Esophagus squamous epithelium (tissue), 5 donors: ENCODE measurements at places on chromosomes 5 and 9.

GRCh38 chr9:72675586-72675985 lies 154.2 kb downstream of the TMC1 start:
- DNase-seq, result no peak

DNA sequence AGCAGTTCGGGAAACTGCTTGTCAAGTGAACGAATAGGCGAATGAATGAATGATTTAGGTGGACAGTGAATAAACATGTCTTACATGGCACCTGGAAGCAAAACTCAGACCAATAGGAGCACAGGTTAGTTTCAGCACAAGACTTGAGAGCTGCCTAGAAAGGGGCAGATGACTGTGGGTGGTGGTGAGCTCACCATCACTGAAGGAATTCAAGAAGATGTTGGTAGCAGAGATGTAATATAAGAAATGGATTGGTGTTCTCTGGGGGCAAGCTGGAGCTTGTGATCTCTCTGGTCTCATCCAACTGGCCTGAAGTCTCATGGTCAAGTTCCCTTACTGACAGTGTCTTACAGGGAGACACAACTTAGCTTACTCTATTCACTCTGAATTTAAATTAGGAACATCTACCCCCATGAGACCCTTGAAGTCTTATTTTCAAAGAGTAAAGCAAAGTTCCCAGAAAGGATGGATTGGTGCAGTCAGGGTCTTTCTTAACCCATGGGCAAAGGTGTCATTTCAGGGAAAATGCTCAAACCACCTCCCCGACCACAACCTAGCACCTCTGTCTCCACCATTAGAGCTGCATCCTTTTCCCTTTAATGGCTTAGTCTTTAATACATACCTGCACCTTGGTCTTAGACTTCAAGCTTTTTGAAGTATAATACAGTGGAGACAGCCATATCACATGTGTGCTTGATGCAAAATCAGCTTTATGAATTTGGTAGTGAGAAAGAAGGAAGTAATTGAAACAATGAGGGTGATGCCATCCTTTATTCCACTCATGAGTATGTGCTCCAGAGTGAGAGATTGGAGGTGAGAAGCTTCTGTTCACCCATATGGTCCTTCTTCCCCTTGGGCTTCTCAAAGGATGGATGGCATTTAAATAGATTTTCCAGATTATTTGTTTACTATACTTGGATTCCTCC lies 5.1 kb downstream of the LCP2 start:
- DNase-seq, result no peak

DNA sequence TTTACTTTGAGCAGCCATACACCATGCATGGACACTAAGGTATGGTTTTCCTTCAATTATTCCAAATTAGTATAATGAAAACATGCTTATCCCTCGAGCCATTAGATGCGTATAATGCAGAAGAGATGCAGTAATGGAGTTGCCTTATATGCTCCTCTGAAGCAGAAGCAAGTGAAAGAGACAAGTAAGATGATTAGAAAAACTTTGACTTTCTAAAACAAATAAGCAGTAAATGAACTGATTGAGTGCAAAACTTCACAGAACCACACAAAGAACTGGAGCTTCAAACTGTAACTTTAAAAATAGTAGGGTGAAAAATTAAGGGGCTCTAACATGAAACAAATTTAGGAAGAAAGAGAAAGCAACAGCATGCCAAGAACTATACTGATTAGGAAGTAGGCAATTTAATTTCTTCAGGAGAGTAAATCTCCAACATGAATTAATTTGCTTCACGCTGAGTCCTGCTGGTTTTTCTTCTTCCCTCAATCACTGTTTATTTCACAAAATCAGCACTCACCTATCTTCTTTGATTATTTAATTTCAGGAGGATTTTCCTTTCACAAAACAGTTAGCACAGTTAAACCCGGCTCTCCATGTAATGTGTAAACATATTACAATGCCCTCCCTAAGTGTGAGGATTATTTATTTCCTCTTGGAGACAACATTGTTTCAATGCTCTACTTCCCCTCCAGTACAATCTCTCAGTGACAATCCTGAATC lies 90.3 kb upstream of the PAM start:
- DNase-seq, result no peak

GRCh38 chr5:150787656-150788055 lies 9.1 kb downstream of the SMIM3 start:
- no peak for DNase-seq

- DNase-seq, result no peak
Observed at GRCh38 chr9:124000161-124000783, 11.3 kb upstream of the LHX2 start.

- DNase-seq, result no peak
Observed at GRCh38 chr5:177473443-177474001, at the start of gene DBN1. Gene DBN1, minus strand, starts transcription at chr5:177473634. Its CDS starts 113 bp downstream, at chr5:177473521.

- peak; percentile 15 for DNase-seq
Observed at GRCh38 chr5:119435436-119436132, 16.7 kb upstream of the HSD17B4 start.

- no peak for DNase-seq
Observed at GRCh38 chr9:112295174-112295573, 38.2 kb downstream of the PTBP3 start.

DNA sequence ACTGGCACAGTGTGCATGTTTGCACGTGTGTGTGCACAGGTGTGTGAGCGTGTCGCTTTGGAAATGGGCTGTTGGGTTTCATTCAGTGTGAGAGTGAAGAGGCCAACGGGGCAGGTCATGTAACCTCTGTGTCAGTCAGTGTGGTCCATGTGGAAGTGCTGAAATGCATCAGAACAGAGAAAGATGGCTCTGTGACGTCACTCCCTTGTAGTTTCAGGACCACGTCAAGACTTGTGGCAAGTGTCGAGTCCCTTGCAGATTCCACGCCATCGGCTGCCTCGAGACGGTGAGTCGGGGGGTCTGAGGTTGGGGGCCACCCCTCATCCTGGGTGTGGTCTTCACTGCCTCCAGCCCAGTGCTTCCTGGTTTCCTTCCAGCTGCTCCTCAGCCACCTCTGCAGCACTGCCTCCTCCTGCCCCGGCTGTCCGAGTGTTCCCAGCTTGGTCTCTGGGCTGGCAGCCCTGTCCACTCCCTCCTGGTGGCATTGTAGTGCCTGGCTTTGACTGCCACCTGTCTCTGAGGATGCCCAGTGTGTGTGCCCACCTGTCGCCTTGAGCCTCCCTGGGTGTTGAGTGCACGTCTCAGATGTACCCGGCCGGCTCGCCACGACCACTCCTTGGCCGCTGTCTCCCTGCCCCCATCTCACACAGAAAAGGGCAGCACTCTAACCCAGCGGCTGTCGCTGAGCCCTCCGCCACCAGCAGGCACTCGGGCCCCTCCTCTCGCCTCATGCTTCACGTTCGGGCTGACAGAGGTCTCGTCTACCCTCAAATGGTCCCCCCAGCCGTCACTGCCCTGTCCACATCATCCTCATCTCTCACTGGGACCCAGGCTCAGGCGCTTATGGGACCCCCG lies 28.0 kb downstream of the FBXW5 start:
- no peak for DNase-seq

DNA sequence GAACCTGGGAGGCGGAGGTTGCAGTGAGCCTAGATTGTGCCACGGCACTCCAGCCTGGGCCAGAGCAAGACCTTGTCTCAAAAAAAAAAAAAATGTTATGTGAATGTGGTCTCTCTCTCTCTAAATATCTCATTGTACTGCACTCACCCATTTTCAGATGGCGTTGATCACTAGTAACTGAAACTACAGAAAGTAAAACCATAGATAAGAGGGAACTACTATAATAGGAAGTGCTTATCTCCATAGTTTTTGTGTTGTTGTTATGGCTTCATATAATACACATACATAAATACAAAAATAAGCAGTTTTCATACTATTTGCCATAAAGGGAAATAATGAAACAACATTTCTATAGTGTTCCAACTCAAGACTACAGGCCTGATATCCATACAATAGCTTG lies 9.1 kb downstream of the IL31RA start:
- DNase-seq, result no peak

DNA sequence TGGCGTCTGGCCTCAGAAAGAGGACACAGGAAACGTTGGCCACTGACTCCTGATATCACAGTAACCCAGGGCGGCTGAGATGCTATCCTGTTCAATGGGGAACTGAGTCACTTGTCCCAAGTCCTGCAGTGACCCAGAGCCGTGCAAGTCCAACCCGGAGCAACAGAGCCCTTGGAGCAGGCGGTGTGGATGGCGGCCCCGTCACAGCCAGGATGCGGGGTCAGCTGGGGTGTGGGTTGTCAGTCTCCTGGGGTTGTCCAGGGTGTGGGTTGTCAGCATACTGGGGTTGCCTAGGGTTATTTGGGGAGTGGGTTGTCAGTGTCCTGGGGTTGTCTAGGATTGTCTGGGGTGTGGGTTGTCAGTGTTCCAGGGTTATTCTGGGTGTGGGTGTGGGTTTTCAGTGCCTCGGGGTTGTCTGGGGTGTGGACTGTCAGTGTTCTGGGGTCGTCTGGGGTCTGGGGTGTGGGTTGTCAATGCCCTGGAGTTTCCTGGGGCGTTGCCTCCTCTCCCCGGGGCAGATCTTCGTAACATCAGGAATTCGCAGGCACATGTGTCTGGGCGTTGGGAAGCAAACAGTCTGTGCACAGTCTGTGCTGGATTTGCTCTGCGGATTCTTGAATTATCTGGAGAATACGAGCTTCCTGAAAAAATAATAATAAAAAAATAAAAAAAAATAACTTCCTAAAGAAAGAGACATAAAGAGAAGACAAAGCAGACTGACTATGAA lies 257.5 kb downstream of the PARP8 start:
- DNase-seq, result no peak

- no peak for DNase-seq
Observed at GRCh38 chr5:69170495-69170894, 3.5 kb downstream of the CCNB1 start.

GRCh38 chr5:37722236-37723161 lies 117.3 kb downstream of the GDNF start:
- DNase-seq, result no peak

- DNase-seq, result no peak
Observed at GRCh38 chr5:125461641-125462072, 715.2 kb upstream of the ZNF608 start.

GRCh38 chr5:41154491-41154890 lies 58.8 kb downstream of the C6 start:
- DNase-seq, result no peak

DNA sequence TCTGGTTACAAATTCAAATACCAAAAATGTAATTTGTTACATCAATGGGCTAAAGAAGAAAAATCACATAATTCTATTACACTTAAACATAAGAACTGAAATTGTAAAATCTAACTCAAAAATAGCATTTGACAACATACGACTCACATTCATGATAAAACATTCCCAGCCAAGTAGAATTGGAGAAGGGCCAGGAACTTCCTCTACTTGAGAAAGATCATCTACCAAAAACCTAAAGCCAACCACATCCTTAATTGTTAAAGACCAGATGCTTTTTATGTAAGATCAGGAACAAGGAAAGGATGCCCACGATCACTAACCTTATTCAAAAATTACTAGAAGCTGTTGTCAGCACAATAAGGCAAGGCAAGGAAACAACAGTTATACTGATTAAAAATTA lies 1819.8 kb upstream of the C9orf72 start:
- no peak for DNase-seq

DNA sequence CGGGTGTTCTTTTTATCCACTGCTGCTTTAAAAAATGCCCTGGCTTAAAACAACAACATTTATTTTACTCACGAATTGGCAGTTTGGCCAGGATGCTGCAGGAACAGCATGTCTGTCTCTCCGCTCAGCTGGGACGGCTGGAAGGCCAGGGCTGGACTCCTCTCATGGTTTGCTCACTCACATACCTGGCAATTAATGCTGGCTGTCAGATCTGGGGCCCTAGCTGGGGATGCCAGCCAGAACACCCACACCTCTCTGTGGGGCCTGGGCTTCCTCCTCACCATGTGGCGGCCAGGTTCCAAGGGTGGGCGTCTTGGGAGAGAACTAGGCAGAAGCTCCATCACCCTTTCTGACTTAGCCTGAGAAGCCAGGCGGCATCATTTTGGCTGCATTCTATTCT lies 189.1 kb upstream of the IL12B start:
- DNase-seq, result no peak

DNA sequence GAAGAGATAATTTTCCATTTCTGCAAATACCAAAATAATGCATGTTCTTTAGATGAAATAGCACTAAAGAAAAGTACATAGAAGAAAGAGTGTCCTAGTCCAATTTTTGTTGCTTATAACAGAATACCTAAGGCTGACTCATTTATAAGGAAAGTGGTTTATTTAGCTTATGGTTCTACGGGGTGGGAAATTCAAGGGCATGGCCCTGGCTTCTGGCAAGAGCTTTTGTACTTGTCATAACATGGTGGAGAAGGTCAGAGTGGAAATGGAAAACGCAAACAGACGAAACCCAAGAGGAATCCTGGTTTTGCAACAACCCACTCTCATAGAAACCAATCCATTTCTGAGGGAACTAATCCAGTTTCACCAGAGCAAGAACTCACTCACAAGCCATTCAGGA lies 283.7 kb downstream of the CSNK1G3 start:
- DNase-seq, result no peak

GRCh38 chr9:91905991-91906469 lies 44.0 kb downstream of the ROR2 start:
- no peak for DNase-seq

- DNase-seq, result no peak
Observed at GRCh38 chr5:77877516-77878355, 101.6 kb upstream of the TBCA start.

- no peak for DNase-seq
Observed at GRCh38 chr5:61177716-61178115, 15.4 kb upstream of the SMIM15 start.

DNA sequence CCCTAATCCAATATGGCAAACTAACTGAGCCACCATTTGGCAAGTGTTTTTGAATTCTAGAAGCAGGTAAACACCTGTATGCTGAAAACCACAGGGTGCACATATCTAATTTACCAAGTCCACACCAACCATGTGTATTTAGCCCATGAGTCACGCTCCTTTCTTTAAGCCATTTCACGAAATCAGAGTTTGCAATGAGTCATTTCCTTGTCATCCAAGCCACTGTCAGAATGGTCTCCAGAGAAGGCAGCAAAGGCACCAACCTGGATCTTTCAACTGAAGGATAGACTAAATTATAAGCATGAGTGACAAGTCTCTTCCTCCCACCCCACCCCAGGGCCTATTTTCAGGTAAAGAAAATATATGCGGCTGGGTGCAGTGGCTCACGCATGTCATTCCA lies 110.0 kb downstream of the PAX5 start:
- no peak for DNase-seq

DNA sequence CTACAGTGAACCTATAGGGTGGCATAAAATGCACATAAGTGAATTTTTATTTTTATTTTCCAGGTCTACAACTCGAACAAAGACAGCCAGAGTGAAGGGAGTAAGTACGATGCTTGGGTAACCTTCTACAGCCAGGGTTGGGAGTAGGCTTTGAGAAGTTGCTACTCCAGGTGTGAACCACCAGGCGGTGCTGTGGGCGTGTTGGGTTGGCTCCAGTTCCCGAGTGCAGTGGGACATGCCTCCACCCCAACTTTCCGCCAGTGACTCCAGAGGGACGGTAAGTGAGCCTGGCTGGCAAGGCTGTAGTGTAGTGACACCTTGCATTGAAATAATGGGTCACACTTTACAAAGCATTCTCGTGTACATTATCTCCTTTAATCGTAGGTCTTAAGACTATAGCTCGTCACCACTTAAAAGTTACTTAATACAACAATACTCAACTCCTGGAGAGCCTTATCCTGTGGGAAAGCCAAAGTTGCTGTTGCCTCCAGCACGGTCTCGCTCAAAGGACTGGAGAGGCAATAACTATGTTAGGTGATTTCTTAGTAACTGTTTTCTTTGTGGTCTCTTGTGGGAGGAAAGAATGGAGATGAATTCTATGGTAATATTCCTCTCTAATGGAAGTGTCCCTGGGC lies 244.0 kb downstream of the ARHGAP26 start:
- no peak for DNase-seq
